Esophagus squamous epithelium (tissue), 5 donors: ENCODE measurements at places on chromosomes 2 and 18. TPM values are rescaled to one million over a fixed set of nuclear protein-coding genes. Genes with fewer than 3 reads are reported as not detected.

The RAX gene
- total RNA-seq: not detected

The C2orf78 gene
- not detected for total RNA-seq

The TLX2 gene
- total RNA-seq: not detected

The PUS10 gene
- 4.6 TPM for total RNA-seq

The KCNG2 gene
- not detected for total RNA-seq

The MFSD2B gene
- not detected for total RNA-seq

The SLC66A2 gene
- total RNA-seq: 49.6 TPM

The FHL2 gene
- 46.1 TPM for total RNA-seq
